ENCODE measurements at places on chromosomes 1 and 21. TPM values are rescaled to one million over a fixed set of nuclear protein-coding genes. Genes with fewer than 3 reads are reported as not detected.

GRCh38 chr1:155681776-155682175 is 6.8 kb downstream of the YY1AP1 start:
- H3K27me3 ChIP-seq: no peaks in the 10 kb centered on the region
- H3K4me3 ChIP-seq: no peak overlapping the region
- H3K27ac ChIP-seq: no peak overlapping the region
- DNase-seq: no peak

DNA sequence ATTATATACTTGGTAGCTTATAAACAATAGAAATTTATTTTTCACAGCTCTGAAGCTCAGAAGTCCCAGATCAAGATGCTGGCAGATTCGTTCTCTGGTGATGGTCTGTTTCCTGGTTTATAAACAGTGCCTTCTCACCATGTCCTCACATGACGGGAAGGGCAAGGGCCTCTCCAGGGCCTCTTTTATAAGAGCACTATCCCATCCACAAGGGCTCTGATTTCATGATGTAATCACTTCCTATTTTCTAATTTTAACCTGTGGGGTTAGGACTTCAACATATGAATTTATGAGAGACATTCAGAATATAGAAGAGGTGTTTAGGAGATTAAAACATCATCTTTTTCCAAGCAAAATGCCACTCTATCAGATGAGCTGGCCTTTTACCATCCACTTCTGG is 32.1 kb upstream of the PLPPR4 start:
- H3K27ac ChIP-seq: no peak overlapping the region
- no peaks in the 10 kb centered on the region for H3K4me1 ChIP-seq
- H3K36me3 ChIP-seq: no peaks in the 10 kb centered on the region
- no peaks in the 10 kb centered on the region for H3K27me3 ChIP-seq
- no peak overlapping the region for H3K4me3 ChIP-seq

DNA sequence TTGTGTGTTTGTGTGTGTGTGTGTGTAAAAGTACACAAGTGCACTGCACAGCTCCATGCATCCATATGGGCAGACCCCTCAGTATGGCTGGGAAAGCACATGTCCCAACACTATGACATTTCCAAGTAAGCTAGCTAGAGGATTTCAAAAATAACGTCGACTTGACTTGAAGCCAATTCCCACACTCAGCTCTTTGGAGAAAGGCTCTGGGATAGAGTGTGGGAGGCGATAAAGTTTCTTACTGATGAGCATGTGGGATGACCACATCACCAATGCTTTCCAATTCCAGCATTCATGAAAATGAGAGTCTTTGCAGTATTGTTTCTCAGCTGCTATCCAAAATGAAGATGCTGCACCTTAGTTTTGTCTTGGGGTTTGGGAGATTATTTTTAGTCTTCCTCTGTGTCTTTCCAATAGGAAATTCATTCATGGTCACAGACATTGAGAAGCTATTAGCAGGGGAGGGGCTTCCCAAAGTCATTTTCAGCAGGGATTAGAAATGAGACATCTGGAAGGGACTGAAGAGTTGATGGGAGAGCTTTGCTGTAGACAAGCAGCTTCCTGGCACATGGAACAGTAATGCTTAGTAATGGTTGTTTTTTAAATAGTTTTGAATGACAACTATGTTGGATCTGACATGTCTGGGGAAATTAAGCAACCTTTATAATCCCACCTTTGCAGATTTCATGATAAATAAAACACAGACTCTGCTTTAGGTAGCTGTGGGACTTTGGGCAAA is 143.5 kb downstream of the ASTN1 start:
- no peaks in the 10 kb centered on the region for H3K4me1 ChIP-seq
- H3K27me3 ChIP-seq: no peaks in the 10 kb centered on the region

GRCh38 chr21:35219291-35219690 is 170.2 kb upstream of the RUNX1 start:
- no peak overlapping the region for H3K4me3 ChIP-seq
- H3K36me3 ChIP-seq: no peaks in the 10 kb centered on the region
- no peaks in the 10 kb centered on the region for H3K27me3 ChIP-seq
- H3K4me1 ChIP-seq: peaks cover 18% of the 10 kb centered on the region

DNA sequence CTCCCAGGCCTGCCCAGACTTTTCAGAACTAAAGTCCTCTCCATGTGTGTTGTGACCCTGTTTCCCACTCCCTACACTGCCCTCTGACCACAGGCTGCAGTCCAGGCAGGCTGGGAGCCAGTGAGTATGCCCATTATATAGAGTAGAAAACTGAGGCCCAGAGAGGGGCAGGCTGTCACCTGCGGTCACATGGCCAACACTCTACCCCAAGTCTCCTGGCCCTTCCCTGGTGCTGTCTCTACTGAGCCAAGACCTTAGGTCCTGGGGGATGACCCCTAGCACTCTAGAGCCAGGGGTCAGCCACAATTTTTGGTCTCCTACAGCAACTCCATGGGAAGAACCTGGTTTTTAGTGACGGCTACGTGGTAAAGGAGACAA is 30.8 kb downstream of the RPS6KA1 start:
- no peak for DNase-seq
- H3K27me3 ChIP-seq: no peaks in the 10 kb centered on the region
- peaks cover 100% of the 10 kb centered on the region for H3K36me3 ChIP-seq

DNA sequence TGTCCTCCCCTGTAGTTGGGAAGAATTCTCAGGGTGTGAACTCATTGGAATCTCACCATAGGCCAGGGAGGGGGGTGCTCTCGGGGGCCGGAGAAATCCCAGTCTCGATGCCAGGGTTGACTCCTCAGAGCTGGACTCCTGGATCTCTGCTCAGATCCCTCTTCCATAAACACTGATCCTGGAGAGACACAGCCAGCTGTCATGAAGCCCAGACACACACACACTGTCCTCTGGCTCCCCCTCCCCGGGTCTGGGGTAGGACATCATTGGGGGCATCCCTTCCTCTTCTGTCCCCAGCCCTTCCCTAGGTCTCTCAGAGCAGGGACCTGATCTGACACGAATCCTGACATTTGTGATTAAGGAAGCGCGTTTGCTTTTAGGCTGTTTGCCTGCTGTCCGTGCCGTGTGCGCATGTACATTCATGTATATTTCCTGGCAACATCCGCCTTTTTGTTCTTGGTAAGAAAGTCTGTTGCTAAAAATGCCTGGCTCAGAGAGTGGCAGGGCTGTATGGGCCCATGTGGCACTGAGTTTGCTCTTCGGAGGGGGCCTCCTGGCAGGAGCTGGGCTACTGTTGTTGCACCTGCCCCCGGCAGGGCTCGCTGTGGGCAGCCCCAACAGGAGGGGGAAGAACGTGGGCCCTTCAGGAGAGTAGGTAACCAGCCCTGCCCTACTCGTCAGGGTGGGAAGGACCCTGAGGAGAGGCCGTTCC is 45.4 kb upstream of the SELENON start:
- H3K27ac ChIP-seq: no peak overlapping the region
- peaks cover 26% of the 10 kb centered on the region for H3K4me1 ChIP-seq
- no peaks in the 10 kb centered on the region for H3K27me3 ChIP-seq
- no peaks in the 10 kb centered on the region for H3K36me3 ChIP-seq

- H3K27ac ChIP-seq: peak overlapping the region; percentile 58
- H3K27me3 ChIP-seq: no peaks in the 10 kb centered on the region
- H3K4me3 ChIP-seq: peak overlapping the region; percentile 53
- H3K4me1 ChIP-seq: peaks cover 8% of the 10 kb centered on the region
Measured at GRCh38 chr1:84090447-84091245, 53.4 kb upstream of the PRKACB start.

GRCh38 chr1:55384637-55385036 is 169.5 kb upstream of the USP24 start:
- no peaks in the 10 kb centered on the region for H3K4me1 ChIP-seq
- H3K4me3 ChIP-seq: no peak overlapping the region
- DNase-seq: no peak
- no peaks in the 10 kb centered on the region for H3K36me3 ChIP-seq
- H3K27ac ChIP-seq: no peak overlapping the region
- H3K27me3 ChIP-seq: no peaks in the 10 kb centered on the region

GRCh38 chr1:206591226-206591625 is 21.0 kb downstream of the EIF2D start:
- no peaks in the 10 kb centered on the region for H3K27me3 ChIP-seq
- H3K27ac ChIP-seq: peak overlapping the region; percentile 66
- H3K4me1 ChIP-seq: peaks cover 11% of the 10 kb centered on the region
- DNase-seq: no peak

- no peaks in the 10 kb centered on the region for H3K27me3 ChIP-seq
- H3K4me3 ChIP-seq: no peak overlapping the region
- H3K4me1 ChIP-seq: no peaks in the 10 kb centered on the region
- DNase-seq: no peak
Measured at GRCh38 chr1:171819946-171820345, 21.4 kb upstream of the DNM3 start.

DNA sequence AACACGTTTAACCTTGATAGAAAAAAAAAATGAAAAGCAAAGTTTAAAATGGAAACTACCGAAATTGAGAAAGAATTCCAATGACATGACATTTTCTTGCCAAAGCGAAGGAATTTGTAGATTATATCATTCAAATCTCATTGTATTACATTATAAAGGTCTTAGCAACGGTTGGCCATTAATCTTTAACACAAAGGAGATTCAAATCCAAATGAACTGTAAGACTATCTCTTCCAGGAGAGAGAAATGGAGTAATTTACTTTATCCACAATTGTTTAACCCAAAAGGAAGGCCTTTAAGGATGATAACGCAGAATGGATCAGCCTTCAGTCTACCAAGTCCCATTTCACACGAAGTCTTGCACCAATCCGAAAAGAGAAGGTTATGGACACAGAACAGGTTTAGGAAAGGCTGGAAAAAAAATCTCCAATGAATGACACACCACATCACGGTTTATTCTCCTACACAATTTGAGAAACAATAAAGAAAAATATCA is 1.5 kb downstream of the ENAH start:
- peak overlapping the region; percentile 80 for H3K4me3 ChIP-seq
- H3K36me3 ChIP-seq: no peaks in the 10 kb centered on the region
- peak overlapping the region; percentile 88 for H3K27ac ChIP-seq
- peaks cover 3% of the 10 kb centered on the region for H3K4me1 ChIP-seq
- no peaks in the 10 kb centered on the region for H3K27me3 ChIP-seq
- DNase-seq: no peak

ASCL5 gene
- 0.09 TPM for polyA plus RNA-seq

COA7 gene
- polyA plus RNA-seq: 5.6 TPM

NOS1AP gene
- polyA plus RNA-seq: 0.16 TPM

NBPF26 gene
- polyA plus RNA-seq: 3.3 TPM
